ENCODE measurements at places on chromosomes 6 and 20.

DNA sequence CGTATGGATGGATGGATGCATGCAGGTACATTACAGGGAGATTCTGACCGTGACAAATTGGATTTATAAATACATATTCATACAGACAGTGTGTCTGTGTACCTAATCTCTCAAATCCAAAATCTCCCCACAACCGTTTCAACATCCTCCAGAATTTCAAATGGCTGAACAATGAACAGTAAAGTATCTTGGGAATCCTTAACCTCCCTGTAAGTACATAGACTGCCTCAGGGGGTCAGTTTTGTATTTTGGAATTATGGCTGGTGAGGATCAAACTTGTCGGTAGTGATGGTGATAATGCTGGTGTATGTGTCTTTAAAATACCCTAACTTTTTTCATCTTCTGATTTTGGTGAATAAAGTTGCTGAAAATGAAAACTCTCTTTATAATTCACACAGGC, 246.2 kb downstream of the FOXC1 start:
- no peak for DNase-seq

- no peak for DNase-seq
Observed at GRCh38 chr6:44228433-44228832, 5.0 kb downstream of the SLC29A1 start.

DNA sequence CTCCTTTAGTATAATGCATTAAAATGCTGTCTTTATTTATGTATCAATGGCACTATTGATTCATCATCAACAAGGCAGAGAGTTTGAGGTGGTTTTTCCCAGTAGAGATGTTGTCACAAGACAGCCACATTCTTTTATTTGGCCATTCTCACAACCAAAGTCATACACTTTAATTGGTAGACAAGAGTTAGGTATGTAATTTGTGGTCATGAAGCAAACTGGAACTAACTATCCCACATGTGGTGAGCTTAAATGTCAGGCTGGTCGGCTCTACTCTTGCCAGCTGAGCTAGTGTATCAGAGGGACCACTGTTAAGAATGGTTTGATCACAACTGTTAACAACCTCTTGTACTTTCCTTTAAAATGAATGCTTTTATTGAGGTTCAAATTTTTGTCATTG, 714.6 kb downstream of the CD109 start:
- no peak for DNase-seq

GRCh38 chr20:23116311-23117089, 30.4 kb upstream of the CD93 start:
- no peak for DNase-seq

- DNase-seq: no peak
Observed at GRCh38 chr6:41705311-41705995, 30.0 kb downstream of the TFEB start.

GRCh38 chr6:17289630-17290061, 8.5 kb downstream of the RBM24 start:
- no peak for DNase-seq

- DNase-seq: no peak
Observed at GRCh38 chr6:20178327-20178726, 33.9 kb downstream of the MBOAT1 start.

DNA sequence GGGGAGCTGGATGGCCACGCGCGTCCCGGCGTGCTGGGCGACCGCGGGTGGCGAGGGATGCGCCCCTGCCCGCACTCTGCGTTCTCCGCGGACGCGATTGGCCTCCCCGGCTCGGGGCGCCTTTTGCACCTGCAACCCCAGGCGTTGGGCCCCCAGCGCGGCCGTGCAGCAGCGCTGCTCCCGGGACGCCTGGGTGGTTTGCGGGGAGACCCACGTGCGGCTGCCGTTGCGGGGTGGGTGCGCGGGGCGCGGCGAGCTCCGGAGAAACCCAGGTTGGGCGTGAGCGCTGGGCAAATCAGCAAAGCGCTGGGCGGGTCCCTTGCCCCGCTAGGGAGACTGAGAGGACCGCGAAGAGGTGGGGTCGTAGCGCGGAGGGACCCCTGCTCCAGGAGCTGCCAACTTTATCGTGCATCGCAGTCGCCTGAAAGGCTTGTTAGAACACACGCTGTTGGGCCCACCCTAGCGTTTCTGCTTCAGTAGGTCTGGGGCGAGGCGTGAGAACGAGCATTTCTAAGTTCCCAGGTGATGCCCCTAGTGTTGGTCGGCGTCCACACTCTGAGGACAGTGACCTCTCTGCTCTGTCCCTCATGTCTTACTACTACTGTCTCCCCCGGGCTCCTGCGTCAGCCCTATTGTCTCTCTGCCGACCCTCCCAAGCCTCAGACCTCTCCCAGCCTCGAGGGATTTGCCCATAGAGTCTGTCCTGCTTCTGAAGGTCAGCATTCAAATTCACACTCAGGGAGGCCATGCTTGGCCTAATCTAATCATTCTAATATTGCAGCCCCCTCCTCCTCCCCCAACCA, 538 bp upstream of the ZFP64 start:
- DNase-seq: peak; percentile 36

DNA sequence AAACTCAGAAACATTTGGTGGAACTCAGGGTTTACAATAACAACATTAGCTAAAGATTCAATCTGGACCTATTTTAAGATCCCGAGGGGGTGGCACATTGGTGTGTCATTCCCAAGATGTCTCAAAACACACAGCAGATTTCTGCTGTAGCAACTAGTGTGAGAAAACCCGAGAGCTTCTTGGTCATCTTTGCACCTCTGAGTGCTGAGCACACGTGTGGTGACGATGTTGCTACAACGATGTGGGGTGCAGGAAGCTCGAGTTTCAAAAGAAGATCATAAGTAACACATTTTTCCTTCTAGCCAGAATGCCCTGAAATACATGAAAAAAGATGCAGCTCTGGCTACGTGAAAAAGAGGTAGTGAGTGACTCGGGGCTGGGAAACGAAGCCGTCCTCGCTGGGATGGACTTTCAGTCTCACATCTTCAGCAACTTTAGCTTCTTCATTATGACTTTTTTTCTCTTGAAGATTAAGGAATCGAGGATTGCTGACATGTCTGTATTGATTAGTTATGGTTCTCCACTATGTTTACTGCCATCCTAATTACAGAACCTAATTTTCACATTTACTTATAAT, 1.5 kb downstream of the RAMACL start:
- no peak for DNase-seq

- no peak for DNase-seq
Observed at GRCh38 chr6:92791403-92791802, 628.0 kb downstream of the EPHA7 start.

GRCh38 chr20:23537030-23537429, 31.3 kb downstream of the CST9L start:
- no peak for DNase-seq

GRCh38 chr20:47421076-47421475, 64.6 kb upstream of the ZMYND8 start:
- no peak for DNase-seq

GRCh38 chr6:143333081-143333480, 117.4 kb downstream of the ADAT2 start:
- no peak for DNase-seq

DNA sequence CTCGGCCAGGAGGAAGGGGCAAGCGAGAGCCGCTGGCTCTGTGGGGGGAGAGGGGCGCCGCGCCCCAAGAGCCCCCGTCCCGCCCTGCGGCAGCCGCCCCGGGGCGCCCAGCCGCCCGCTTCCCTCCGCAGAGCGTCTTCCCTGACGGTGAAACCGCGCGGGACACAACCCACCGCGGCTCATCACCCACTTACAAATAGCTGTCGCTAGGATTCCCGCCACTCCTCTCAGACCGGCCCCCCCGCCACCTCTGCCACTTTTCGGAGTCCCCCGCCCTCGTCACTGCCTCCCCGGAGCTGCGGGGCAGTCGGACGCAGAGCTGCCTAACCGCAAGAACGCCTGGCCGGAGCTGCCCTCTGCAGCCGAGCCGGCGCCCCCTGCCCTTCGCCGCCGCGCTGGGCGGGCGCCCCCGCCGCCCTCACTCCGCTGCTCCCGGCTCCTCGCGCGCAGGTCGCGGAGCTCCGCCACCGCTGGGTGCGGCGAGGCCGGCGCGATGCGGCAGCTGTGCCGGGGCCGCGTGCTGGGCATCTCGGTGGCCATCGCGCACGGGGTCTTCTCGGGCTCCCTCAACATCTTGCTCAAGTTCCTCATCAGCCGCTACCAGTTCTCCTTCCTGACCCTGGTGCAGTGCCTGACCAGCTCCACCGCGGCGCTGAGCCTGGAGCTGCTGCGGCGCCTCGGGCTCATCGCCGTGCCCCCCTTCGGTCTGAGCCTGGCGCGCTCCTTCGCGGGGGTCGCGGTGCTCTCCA, at the start of gene SLC35D3:
SLC35D3 (plus strand) TSS at position 366 of the 749 bp plus-strand sequence; CDS start at position 494, 128 bp downstream.
- DNase-seq: no peak

- no peak for DNase-seq
Observed at GRCh38 chr6:4613795-4614194, 162.4 kb upstream of the CDYL start.

DNA sequence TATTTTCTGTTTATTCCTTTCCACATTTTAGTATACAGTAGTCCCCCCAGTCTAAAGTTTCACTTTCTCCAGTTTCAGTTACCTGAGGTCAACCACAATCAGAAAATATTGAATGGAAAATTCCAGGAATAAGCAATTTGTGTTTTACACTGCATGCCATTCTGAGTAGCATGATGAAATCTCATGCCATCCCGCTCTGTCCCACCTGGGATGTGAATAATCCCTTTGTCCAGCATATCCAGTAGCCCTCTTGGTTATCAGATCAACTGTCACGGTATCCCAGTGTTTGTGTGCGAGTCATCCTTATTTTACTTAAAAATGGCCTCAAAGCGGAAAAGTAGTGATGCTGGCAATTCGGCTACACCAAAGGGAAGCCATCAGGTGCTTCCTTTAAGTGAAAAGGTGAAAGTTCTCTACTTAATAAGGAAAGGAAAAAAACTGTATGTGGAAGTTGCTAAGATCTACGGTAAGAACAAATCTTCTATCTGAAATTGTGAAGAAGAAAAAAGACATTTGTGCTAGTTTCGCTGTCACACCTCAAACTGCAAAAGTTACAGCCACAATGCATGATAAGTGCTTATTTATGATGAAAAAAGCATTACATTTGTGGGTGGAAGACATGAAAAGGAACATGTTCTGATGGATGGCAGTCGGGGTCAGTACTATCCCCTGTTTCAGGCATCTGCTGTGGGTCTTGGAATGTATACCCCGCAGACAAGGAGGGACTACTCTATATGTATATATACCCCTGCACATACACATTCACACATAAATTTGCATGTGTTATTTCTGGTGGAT, 11.3 kb downstream of the NOX3 start:
- no peak for DNase-seq

- DNase-seq: no peak
Observed at GRCh38 chr6:12421596-12421995, 131.4 kb downstream of the EDN1 start.

DNA sequence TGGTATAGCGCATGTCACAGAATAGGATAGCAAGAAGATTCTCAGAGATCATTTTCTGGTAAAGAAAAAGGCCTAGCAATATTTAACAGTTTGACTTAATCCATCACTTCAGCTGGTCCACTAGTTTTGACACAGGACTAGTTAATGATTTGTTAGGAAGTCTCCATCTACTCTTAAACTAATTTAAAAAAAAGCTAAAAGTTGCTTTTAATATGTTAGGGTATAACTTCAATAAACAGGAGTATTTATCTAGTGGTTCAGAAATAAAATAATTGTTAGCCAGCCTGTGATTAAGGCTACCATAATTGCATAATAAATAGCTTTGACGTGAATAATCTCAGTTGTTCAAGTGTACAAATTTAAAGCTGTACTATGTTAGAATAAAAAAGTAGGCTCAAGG, 195.6 kb downstream of the FUT9 start:
- no peak for DNase-seq

DNA sequence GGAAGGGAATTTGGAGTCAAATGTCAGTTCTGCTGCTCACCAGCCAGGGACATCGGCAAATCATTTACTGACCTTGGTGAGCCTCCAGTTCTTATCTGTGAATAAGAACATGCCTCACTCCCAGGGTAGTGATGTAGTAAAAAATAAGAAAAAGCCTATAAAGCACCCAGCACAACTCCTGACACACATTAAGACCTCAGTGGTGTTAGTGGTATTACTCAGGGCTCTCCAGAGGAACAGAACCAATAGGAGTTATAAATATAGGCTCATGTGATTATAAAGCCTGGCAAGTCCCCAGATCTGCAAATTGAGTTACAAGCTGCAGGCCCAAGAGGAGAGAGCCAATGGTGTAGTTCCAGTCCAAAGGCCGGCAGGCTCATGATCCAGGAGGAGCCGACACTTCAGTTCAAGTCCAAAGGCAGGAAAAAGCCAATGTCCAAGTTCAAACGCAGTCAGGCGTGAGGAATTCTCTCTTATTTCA, 71.3 kb upstream of the EYA2 start:
- no peak for DNase-seq

- DNase-seq: no peak
Observed at GRCh38 chr6:12228447-12229146, 61.6 kb upstream of the EDN1 start.

DNA sequence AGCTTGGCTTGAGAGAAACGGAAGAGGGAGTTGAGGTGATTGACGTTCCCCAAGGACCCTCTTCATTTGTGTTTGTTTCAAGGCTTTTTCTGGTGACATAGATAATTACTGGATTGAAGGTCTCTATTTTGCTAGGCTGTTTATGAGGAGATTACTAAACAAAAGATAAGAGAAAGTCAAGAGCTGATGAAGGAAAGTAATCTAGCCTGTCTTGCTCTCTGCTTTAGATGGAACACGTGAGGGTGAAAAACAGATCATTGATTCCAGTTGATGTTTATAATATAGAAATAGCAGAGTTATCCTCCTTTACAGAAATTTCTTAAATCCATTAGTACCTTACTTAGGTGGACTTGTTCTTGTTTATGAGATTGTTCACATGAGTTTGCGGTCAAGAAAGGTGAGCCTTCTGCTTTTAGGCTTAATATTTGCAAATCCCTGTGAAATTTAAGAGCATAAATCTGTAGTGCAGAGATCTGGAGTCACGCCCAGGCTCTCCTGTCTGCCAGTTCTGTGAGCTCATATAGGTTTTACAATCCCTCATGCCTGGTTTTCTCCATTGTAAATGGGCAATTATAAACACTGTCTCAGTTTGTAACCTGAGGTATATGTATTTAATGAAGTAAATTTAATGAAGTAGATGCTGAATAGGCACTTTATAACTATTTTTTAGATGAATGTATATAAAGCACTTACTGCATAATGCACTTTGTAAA, 272.8 kb downstream of the NKAIN2 start:
- no peak for DNase-seq
